ENCODE measurements at places on chromosomes 6 and 20. TPM values are rescaled to one million over a fixed set of nuclear protein-coding genes. Genes with fewer than 3 reads are reported as not detected.
A peak's percentile ranks its signal among the peaks of the same experiment; 100 is the strongest.

DNA sequence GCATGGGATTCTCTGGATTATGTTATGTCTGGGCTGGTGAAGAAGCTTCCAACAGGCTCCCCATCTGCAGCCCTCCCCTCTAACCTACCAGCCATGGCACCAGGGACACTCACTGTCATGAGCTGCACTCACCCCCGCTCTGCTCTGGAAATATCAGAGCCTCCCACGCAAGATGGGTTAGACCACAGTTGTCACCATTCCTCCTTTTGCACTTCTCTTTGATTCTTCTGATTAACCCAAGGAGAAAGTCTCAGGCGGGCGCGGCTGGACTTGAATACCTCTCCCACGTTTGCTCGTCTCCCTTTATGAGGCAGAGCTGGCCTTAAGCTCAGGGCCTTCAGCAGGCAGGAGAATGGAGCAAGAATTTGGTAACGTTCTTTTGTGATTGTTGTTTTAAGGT is 128.1 kb downstream of the CEBPB start:
- peak; percentile 7 for DNase-seq

- no peak for DNase-seq
These were observed 303.8 kb upstream of the THEMIS start for GRCh38 chr6:128204616-128205015.

GRCh38 chr6:150719831-150720230 is 120.1 kb downstream of the PLEKHG1 start:
- no peak for DNase-seq

DNA sequence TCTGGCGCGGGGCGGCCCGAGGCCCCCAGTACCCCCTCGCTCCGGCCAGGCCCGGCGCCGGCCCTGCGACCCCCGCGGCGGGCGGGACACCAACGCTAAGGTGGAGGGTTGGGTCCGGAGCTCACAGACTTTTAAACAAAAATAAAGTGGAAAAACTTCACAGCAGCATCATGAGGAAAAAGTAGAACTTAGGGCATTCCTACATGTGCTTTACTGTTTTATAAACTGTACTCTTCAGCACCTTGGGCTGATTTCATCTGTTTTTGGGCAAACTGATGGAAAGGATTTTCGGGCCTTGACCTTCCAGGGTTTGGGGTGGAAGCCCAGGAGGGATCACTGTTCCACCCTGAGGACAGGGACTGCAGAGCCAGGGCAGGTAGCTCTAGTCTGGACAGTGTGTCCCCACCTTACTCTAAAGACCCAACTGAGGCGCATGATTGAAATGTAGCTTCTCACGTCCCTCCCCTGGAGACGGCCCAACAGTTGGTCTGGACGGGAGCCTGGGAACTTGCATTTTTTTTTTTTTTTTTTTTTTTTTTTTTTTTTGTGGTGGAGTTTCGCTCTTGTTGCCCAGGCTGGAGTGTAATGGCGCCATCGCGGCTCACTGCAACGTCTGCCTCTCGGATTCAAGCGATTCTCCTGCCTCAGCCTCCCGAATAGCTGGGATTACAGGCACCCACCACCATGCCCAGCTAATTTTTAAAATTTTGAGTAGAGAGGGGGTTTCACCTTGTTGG is 740 bp downstream of the NELFCD start:
- DNase-seq: peak; percentile 47

- no peak for DNase-seq
These were observed 164.7 kb upstream of the CCN2 start for GRCh38 chr6:132115714-132116366.

- DNase-seq: no peak
These were observed 136.1 kb downstream of the EYA4 start for GRCh38 chr6:133377219-133377618.

- no peak for DNase-seq
These were observed 26.2 kb downstream of the TTBK1 start for GRCh38 chr6:43269273-43270007.

DNA sequence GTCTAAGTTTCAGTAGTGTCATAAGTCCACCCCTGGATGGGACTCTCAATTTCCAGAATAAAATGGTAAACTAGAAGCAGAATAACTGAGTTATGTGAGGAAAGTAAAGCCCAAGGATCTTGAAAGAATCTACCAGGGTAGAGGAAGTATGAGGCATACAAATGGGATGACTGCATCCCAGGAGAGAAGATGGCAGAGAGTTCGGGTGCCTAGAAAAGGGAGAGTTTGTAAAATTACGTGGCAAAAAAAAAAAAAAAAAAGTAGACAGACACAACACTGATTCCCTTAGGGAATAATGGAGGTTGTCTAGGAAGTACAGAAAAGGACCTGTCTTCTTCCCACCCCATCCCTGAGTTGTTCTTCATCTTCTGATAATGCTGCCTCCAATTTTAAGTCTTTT is 3.4 kb downstream of the GABBR1 start:
- DNase-seq: no peak

DNA sequence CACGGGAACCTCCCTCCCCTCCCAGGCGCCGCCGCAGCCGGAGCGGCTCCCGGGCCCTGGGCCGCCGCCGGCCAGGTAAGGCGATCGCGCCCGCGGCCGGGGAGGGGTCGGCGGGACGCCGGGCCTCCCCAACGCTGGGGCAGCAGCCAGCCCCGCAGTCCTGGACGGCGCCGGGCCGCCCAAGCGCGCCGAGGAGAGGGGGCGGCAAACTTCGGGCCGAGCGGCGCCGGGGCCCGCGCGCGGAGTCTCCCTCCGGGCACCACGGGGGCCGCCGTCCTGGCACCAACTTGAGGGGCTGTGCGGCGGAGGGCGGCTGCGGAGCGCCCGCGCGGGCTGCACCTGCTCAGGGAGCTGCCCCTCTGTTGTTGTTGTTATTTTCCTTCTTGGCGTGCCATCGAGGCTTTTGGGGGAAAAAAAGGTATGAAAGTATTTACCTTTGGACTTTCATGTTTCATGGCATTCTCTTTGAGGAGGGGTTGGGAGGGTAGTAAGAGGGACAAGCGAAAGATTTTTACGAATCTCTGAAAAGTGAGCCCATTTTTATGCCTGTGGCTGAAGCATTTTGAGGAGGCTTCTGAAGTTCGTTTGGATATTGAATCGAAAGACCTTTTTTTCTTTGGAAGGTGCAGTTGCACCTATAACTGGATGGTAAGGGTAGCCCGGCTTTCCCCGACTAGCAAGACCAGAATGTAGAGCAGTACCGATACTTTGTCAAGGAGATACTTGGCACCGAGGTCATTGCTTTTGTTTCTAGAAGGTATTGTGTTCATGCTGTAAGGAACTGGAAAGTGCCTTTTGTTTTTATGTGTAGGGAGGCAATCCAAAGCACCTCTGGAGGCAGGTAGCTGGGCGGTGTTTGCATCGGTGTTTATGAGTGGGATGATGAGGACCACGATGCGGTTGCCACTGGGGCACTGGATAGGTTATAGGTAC is at the start of gene RNF182:
RNF182 (plus strand) TSS at position 4 of the 933 bp plus-strand sequence. CDS start 52,168 bp downstream, outside the sequence.
- peak; percentile 17 for DNase-seq

- no peak for DNase-seq
These were observed 282.3 kb downstream of the CD109 start for GRCh38 chr6:73978330-73978729.

DNA sequence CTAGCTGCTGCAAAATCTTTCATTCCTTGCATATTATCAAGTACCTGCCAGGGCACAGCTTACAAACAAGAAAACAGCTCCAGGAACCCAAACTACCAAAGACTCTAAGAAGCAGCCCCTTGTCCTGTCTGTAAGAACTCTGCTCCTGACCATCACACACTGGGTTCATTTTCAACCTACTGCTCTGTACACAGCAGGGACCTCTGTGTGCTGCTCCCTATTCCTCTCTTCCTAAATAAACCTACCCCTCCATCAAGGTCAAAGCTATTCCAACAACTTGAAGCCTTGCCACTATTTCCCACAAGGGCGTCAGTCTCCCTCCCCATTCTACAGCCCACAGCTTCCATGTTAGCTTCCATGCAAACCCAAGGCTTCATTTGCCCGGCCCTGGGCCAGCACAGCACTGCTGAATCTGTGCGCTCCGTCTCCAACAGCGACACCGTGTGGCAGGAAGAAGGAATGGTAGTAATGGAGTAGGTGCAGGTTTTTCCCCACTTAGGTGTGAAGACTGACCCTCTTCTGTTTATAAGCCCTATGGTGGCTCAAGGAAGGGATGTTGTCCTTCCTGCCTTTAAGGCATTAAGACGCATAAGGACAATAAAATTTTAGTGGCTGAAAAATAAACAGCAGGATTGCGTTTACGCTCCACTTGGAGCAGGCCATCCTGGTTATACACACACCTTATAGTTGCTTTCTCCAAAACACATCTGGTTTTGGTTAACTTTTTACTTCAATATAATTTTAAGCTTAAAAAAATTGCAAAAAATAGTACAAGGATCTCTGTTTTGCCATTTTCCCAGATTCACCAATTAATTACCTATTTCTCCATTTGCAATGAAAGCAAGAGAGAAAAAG is 115.2 kb upstream of the NXT1 start:
- DNase-seq: peak; percentile 44

DNA sequence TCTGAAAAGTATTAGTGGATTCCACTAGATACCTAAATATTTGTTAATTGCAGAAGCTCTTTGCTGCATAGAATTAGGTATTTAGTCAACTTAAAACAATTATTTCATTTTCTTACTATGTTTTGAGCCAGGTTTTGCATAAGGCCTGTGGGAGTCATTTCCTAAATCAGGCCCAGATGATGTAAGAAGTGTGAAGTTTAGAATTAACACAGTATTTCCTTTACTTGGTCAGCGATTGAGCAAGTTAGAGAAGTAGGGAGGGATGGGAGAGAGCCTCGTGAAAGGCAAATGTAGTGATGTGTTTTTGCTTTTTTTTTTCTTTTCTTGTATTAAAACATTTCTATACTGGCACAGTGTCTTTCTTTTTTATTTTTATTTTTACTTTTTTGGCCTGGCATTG is 711.1 kb downstream of the HDGFL1 start:
- no peak for DNase-seq

The HSPA12B gene
- polyA plus RNA-seq: 0.46 TPM

The HLA-G gene
- polyA plus RNA-seq: not detected

The IL17A gene
- not detected for polyA plus RNA-seq

All from SK-N-SH (cell line).